Cortex of kidney (tissue), 1 donor: ENCODE measurements at places on chromosomes 6 and 20.

GRCh38 chr6:158471339-158471738, 88.6 kb upstream of the TMEM181 start:
- no peak for DNase-seq

DNA sequence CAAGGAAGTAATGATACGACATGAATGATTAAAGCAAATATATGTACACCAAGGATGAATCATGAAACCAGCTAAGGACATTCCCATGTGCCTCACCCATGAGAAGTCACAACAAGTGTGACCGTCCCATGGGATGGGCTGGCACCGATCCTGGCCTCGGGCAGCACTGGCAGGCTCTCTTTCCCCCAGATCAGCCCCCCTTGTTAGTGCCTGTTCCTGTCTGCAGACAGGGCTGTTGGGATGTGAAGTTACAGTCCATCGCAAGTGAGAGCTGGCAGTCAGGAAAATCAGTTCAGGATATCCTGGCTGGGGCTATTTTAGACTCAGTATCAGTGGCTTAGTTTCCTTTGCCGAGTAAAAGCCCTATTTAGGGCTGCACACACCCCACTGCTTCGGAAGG, 129.2 kb upstream of the SNX9 start:
- DNase-seq = no peak

DNA sequence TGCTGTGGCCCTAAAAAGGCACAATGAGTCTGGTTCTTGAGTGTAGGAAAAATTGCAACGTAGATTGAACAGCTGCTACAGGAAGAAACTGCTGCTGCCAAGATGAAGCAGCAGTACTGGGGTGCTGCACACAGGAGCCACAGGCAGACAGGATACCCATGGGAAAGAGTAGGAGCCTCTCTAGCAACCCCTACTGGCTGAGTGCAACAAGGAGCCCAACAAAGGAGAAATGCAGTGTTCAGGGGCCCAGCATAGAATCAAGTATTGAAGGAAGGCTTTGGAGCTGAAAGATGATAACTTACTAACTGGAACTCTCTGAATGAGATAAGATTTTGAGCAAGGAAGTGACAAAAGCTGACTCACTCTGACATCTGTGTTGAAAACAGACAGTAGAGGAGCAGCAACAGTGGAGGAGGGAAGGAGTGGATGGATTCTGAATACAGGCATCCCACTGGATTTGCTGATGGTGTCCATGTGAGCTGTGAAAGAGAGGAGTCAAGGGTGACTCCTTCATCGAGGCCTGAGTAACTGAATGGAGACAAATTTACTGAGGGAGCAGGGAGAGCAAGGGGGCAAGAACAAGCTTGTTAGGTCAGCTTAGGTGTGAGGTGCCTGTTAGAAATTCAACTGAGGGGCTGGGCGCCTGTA, 534.7 kb upstream of the JARID2 start:
- DNase-seq = no peak

- DNase-seq = no peak
Measured at GRCh38 chr6:75266716-75267291, 17.8 kb downstream of the TMEM30A start.

DNA sequence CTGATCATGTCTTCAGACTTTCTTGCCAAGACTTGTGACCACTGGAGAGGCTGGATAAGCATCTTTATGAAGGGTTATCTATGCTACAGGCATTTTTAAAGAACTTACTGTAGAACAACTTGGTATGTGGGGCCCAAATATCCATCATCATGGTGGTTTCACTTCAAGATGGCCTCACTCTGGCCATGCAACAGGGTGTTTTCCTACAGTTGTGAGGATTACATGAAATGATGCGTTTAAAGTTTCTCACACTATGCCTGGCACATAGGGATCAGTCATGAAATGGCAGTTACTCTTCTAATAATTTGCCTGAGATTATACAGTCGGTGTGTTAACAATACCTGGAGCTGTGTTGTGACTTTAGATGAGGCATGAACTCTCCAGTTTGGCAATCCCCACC, 13.0 kb downstream of the SLC2A10 start:
- DNase-seq = no peak

GRCh38 chr6:34955442-34955841, 66.4 kb downstream of the ANKS1A start:
- DNase-seq = no peak

- no peak for DNase-seq
Measured at GRCh38 chr20:24610341-24611115, 141.1 kb downstream of the SYNDIG1 start.

DNA sequence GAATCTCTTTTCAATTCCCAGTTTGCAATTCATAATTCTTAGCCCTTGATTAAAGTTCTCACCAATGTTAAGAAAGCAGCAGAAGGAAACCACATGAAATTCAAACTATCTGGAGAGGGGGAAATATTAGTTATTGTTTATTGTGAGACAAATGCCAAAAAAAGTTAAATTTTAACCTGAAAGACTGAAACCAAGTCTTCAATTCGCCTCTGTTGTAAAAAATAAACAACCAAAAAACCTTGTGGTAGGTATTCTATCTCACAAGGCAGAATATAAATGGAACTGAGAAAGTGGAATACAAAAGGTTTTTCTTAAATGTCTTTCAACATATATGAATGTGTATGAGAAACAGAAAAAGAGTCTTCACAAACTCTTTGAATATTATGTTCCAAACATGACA, 24.8 kb downstream of the TMX4 start:
- DNase-seq = no peak

DNA sequence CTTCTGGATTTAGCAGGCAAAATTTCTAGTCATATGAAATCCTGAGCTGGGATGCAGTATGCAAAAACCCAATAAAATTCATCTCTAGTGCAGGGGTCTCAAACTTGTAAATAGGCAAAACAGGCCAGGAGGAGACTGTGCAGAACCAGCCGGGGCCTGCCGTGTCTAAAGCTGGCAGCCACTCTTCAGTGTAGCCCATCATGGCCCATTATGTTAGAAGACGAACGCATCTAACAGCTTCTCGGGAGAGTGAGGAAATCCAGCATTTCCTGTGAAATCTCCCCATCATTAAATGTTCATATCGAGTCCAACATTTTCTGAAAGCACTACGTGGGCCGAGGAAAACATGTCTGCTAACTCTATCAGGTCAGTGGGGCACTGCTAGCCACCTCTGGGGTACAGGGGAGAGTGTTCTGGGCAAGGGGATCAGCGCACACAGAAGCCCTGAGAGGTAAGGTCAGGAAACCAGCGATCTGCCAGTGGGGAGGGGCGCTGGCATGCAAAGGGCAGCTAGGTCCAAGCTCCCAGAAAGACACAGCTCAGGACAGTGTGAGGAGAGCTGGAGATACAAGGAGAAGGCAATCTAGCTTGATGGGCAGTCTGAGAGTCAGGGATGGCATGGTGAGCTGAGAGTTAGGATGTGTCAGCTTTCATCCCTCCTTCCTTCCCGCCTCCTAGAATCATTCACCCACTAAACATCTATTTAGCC, 144.2 kb downstream of the PREX1 start:
- no peak for DNase-seq

GRCh38 chr6:158206740-158207421, 38.7 kb downstream of the GTF2H5 start:
- no peak for DNase-seq

- no peak for DNase-seq
Measured at GRCh38 chr6:162343936-162344645, 383.5 kb downstream of the PRKN start.

GRCh38 chr6:36563928-36564284, 16.6 kb upstream of the STK38 start:
- no peak for DNase-seq

DNA sequence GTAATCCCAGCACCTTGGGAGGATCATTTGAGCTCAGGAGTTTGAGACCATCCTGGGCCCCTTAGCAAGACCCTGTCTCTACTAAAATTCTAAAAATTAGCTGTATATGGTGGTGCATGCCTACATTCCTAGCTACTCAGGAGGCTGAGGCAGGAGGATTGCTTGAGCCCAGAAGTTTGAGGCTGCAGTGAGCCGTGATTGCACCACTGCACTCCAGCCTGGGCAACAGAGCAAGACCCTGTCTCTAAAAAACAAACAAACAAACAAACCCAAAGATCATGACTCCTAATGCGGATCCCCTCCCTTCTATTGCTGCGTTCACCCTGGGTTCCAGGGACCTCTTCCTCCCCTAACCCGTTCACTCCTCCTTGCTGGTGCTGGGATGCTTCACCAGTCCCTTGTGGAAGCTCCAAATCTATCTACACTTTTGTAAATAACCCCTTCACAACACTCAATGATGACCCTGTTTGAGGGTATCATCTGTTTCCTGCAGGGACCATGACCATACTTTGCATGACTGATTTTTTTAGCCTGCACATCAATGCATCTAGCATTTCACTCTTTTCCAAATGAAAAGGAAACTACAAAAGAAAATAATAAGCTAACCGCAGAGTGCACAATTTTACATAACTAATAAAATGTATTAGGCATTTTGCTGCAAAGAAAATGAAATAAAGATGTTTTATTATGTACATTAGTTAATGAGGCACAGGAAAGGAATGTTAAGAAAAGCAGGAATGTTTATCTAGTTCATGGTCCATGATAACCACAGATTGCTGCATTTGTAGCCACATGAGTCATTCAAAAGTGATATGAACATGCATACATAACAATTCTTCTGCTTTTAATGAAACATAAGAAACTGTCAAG, 30.5 kb upstream of the IPCEF1 start:
- DNase-seq = no peak

GRCh38 chr20:34773726-34774125, 51.7 kb downstream of the NCOA6 start:
- no peak for DNase-seq

GRCh38 chr6:73299151-73299971, 36.4 kb upstream of the KHDC1 start:
- DNase-seq = no peak

DNA sequence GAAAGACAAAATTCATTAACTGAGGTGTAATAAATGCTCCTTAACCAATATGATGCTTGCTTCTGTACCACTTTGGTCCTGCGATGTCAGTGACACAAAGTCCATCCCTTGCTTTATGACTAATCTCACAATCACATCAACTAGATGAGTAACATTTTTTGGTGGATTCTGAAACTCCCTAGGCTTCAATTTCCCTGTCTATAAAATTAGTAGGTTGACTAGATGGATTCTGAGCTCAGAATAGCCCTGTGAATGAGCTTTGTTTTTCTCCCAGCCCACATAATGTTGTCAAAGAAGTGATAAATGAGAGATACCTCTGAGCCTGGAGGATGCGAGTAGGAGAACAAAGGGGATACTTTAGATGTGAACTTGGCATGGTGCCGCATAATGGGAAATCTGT, 9.1 kb downstream of the TXLNB start:
- no peak for DNase-seq

DNA sequence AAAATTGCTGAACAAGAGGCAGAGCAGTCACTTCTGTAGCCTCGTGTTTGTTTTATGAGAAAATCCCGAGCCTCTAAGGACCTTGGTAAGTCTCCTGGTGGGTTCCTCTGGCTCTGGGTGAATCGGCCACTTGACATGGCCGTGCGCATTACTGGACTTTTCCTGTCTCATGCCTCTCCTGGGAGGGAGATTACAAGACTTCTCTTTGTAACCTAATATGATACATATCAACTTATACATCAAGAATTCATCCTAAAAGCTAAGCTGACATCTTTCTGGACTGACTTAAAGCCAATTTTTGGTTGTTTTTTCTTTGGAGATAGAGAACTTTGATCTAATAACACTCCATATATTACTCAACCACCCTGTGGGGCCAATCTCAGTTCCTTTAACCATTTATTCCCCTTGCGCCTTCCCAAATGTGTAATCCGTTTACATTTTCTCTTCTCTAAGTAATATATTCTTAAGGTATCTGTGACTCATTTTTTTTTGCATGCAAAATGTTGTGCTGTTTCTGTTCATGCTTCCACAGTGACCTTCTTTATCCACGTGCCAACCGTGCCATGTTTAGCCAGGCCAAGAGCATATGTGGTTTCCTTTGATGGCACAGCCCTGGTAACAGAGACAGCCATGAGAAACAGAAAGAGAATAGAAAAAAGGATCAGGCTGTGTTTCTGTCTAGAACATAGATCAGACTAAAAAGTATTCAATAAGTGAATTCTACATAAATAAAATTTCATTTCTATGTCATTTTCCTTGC, 47.5 kb upstream of the JAG1 start:
- no peak for DNase-seq

DNA sequence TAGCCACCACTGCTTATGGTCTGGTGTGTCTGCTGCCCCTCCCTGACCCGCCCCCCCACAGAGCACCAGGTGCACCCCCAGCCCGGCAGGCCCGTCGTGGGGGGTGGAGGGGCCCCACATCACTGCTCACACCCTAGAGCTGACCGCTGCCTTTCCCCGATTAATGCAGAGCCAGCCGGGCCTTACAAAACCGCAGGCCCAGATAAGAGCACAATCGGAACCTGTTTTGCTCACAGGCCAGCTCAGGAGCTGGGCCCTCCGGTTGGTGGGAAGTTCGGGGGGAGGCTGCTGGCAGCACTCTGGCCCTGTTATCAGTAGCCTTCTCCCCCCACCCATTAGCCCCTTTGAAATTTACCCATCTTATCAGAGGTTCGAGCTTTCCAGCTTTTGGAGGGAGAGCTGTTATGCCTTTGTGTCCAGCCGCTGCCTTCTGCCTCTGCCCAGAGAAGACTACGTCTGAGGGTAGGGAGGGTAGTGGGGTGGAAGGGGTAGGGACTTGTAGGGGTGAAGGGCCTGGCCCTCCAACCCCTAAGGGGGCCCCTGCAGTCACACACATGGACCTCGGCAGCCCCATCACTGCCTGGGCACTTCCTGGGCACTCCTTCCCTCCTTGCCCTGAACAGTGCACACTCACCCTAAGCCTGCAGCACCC, 6.9 kb upstream of the SPDEF start:
- DNase-seq = no peak

DNA sequence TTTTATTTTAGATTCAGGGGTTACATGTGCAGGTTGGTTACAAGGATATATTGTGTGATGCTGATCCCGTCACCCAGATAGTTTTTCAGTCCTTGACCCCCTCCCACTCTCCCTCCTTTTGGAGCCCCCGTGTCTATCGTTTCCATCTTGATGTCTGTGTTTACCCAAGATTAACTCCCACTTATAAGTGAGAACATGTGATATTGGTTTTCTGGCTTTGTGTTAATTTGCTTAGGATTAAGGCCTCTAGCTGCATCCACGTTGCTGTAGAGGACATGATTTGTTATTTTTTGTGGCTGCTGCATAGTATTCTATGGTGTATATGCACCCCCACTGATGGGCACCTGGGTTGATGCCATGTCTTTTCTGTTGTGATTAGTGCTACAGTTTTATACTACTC, 178.6 kb downstream of the PLCB1 start:
- no peak for DNase-seq
